ENCODE measurements at places on chromosomes 3 and 15.

DNA sequence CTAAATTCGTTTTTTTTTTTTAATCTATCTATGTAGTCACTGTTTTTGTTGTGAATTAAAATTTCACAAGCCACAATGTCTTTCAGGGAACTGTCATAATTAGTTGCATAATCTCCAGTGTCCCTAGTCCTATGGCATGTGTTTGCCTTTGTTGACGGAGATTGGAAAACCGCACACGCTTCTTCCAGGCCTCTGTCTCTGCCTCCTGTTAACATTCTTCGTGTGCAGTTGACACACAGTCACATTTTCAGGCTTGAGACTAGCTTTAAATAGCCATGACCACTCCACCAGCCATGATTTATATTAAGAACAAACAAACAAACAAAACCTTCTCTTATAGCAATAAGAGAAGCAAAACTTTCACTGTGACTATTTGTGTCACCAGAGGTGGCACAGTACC, 139.8 kb downstream of the DUT start:
- DNase-seq = no peak

GRCh38 chr15:45906230-45906629, 271.4 kb downstream of the SQOR start:
- no peak for DNase-seq

DNA sequence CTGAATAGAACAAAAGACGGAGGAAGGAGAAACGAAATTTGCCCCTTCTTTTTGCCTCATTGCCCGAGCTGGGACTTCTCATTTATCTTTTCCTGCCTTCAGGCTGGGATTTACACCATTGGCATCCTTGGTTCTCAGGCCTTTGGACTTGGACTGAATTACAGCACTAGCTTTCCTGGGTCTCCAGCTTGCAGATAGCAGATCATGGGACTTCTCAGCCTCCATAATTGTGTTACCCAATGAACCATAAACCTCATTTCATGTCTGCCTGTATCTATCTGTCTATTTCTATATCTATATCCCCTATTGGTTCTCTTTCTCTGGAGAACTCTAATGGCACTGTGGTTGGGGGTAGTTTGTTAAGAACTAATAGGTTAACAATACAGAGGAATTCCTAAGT, 31.5 kb upstream of the CTXND1 start:
- no peak for DNase-seq

DNA sequence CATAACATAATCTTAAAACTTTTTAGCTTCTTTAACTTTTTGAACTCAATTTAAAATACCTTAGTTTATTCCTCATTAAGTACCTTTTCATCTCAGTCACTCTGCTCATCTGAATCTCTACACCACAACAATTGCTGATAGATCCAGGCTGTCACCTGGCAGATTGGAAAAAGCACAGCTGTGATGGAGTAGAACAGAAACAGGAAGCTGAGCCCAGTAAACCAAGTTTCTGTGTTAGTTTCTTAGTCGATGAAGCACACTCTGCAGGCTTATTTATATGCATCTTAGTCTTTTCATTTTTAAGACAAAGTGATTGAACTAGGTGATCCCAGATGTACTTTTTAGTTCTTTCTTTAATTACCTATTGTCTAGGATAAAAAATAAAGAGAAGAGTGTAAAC, 1398.0 kb upstream of the ALCAM start:
- no peak for DNase-seq

DNA sequence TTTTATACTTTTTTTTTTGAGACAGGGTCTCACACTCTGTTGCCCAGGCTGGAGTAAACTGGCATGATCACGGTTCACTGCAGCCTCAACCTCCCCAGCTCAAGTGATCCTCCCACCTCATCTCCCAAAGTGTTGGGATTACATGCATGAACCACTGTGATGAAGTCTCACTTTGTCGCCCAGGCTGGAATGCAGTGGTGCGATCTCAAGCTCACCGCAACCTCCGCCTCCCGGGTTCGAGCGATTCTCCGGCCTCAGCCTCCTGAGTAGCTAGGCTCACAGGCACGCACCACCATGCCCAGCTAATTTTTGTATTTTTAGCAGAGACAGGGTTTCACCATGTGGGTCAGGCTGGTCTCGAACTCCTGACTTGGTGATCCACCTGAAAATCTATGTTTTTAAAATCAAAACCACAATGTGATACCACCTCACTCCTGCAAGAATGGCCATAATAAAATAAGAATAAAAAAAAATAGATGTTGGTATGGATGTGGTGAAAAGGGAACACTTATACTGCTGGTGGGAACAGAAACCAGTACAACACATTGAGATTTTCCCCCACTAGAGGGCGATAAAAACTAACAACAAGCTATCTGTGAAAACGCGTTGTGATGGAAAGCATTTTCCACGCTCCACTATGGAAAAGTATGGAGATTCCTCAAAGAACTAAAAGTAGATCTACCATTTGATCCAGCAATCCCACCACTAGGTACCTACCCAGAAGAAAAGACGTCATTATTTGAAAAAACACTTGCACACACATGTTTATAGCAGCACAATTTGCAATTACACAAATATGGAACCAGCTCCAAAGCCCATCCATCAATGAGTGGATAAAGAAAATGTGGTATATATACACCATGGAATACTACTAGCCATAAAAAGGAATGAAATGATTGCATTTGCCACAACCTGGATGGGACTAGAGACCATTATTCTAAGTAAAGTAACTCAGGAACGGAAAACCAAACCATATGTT, 26.8 kb upstream of the OCA2 start:
- no peak for DNase-seq

GRCh38 chr3:174462916-174463315, 396.2 kb upstream of the NAALADL2 start:
- no peak for DNase-seq

GRCh38 chr3:31704156-31704555, 171.4 kb downstream of the STT3B start:
- no peak for DNase-seq

DNA sequence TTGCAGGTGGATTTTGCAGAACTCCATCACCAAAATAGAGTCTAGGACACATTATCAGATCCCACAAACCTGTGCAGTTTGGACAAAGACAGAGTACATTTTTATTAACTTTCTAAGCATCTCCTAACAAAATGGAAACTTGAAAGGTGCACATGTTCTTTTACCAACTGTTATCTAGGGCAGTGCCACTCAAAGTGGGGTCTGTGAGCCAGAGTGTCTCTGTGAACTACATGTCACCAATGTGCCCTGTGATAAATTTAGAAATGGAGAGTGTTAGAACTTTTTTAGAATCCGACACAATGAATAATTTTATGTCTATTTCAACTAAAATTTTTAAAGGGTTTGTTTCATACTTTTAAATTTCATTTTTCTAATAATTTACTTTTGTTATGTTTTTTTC, 68.4 kb upstream of the TMC3 start:
- DNase-seq = no peak

All from CD4-positive, alpha-beta T cell treated with Interleukin-6 for 4 hours (primary cell).